Stimulated activated CD8-positive, alpha-beta memory T cell treated with anti-CD3 and anti-CD28 coated beads, Interleukin-4, amount 100 ng/mL, for 1 hour (primary cell): ENCODE measurements at places on chromosomes 3 and 15.

GRCh38 chr3:7841451-7841850 lies 660.2 kb upstream of the LMCD1 start:
- DNase-seq = no peak

- DNase-seq = no peak
Observed at GRCh38 chr3:72655131-72655551, 193.1 kb downstream of the SHQ1 start.

- no peak for DNase-seq
Observed at GRCh38 chr3:137852391-137852830, 88.3 kb downstream of the SOX14 start.

GRCh38 chr15:35013370-35013769 lies 25.3 kb upstream of the ZNF770 start:
- DNase-seq = no peak

DNA sequence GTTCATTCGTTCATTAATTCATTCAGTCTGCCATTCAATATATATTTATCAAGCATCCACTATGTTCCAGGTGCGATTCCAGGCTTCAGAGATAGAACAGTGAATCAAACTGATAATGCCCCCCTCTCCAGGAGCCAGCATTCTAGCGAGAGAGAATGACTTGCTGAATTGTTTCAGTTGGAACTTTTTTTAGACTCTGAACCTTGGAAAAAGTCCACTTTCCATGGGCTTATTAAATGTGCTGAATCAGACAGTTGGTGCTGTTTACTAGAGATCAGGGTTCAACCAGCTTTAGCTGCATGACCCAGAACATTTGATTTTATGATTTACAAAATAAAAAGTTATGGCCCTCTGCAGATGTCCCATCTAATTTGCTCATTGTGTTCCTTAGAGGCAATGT lies 213.2 kb downstream of the THSD4 start:
- no peak for DNase-seq

DNA sequence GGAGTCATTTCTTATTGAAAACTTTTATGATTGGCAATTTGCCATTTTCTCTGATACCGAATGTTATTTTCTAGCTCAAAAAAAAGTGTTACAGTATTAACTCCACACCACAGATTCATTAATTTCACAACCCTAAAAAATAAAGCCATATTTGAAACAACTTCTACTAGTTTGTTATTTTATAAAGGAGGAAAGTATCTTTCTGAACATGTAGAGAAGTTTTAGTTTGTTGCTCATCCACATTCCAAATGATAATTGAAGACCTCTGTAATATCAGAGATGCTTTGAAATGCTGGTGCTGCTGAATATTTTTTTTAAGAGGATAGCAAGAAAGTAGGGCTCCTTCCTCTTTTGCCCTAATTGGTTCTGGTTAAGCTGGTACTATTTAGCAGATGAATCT lies 1.9 kb downstream of the VGLL3 start:
- no peak for DNase-seq

GRCh38 chr15:29107971-29108645 lies 161.5 kb downstream of the NSMCE3 start:
- no peak for DNase-seq

- no peak for DNase-seq
Observed at GRCh38 chr15:30921781-30922479, 18.2 kb downstream of the FAN1 start.

- DNase-seq = no peak
Observed at GRCh38 chr15:31345606-31346366, 19.2 kb downstream of the KLF13 start.

- DNase-seq = no peak
Observed at GRCh38 chr15:25903024-25903581, 40.0 kb upstream of the ATP10A start.

GRCh38 chr3:37859908-37860199 lies 1.8 kb upstream of the CTDSPL start:
- no peak for DNase-seq

DNA sequence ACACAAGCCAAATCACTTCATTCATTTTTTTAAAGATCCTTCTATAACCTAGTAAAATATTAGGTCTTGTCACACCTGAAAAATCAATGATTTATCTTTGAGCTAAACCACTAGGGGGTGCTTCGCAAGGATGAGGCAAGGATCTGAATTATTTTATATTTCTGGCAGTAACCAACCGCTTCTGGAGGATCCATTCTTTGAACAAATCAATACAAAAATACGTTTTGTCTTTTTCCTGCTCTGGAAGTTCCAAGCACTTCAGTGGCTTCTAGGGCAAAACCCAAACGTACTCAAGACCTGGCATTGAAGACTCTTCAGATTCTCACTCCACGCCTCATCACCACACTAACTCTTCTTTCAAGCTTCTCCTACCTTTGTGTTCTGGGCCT lies 486 bp downstream of the LSG1 start:
- DNase-seq = no peak

GRCh38 chr3:107740992-107741896 lies 218.5 kb downstream of the BBX start:
- no peak for DNase-seq

GRCh38 chr3:71564361-71564760 lies 19.2 kb downstream of the FOXP1 start:
- no peak for DNase-seq

DNA sequence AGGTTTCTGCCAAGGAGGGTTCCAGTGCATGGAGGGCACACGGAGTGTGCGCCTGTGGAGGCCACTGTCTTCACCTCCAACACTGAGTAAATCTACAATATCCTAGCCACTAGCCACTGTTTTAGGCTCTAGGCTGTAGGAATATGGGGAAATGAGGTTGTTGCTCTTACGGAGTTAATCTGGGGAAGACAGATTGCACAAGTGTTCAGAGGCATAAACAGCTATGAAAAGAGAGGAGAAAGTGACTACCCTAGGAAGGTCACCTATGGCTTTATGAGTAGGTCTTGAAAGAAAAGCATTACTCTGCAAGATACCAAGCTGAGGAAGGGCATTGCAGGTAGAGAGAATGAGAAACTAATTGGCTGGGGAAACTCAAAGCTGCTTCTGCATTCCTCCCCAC lies 85.7 kb downstream of the CYP19A1 start:
- no peak for DNase-seq

DNA sequence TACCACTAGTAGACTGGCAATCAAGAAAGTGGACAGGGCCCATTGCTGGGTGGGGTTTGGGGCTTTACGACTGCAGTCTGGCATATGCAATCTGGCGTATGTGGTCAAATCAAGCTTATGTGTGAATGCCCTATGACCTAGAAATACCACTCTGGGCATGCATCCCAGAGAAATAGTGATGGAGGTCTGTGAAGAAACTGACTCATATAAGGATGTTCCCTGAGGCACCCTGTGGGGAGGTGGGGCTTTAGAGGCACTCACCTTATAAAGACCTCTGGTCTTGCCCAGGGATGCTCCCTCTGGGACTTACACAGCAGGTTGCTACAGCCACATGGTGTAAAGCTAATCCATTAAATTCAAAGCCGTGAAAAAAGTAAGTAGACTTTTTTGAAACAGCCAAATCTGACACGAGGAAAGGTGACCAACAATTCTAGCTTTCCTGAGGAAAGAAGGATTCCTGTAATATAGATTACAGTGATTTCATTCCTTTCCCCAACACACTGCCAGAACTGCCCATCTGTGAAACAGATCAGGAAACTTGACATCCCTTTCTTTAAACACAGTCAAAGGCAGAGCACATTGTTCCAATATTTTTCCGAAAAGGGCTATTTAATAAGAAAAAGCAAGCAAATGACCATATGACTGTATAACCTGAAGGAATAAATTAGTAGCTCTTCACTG lies 13.6 kb downstream of the RARRES1 start:
- no peak for DNase-seq
